Psoas muscle (tissue), 8 donors: ENCODE measurements at places on chromosomes 1 and 21. TPM values are rescaled to one million over a fixed set of nuclear protein-coding genes. Genes with fewer than 3 reads are reported as not detected.

DNA sequence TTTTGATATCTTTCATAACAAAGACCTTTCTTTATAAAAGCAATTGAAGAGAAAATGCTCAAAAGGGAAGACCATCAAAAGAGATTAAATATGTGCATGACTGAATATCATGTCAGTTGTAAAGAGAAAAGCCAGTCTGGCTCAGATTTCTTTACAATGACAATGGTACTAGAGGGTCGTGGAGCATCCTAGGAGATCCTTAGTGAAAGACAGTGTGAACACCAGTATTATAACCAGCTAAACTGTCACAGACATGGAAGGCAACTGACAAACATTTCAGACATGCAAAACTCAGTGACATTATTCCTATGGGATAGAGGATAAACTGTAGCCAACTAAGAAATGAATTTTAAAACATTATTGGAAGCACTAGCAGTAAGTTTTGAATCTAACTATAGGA, 27.1 kb upstream of the ADARB1 start:
- no peak for DNase-seq

DNA sequence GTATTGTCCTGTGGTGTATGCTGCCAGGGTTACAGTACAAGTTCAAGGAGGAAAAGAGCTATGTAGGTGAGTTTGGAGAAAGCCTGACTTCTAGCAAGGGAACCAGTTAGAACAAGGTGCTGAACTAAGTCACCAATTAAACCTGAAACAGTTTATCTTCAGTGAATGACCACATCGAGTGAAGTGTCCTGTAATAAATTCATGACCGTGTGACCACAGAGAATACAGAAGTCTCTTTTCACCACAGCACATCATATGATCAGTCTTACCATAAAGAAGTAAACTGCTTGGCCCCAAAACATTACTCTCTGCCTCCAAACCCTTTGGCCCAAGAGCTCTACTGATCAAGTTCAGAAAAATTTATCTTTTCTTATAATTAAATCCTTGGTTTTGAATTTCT, 141.4 kb downstream of the DAB1 start:
- DNase-seq, result no peak

- no peak for DNase-seq
Measured at GRCh38 chr1:21352586-21352985, 62.3 kb upstream of the ECE1 start.

DNA sequence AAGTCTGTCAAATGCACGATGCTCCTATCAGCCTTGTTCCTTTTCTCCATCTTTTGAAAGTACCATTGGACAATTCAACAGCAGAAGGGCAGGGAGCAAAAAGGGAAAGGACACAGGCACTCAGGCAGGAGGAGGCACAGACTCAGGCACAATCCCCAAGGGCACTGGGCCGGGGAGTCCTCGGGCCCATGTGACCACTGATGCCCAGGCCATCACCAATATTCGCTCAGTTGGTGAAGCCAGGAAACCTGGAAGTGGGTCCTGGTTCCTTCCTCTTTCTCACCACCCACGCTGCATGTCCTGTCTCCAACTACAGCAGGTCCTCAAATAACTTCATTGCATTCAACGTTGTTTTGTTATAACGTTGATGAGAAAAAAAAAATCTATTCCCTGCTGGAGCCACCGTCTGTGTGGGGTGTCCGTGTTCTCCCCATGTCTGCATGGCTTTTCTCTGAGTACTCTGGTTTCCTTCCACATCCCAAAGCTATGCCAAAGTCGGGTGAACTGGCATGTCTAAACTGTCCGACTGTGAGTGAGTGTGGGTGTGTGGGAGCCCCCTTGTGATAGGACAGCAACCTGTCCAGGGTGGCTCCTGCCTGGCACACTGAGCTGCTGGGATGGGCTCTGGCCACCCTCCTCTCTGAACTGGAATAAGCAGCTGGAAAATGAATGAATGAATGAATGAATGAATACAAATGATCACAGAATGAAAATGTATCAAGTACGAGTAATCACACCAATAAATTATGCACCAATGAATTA, 12.5 kb downstream of the NID1 start:
- no peak for DNase-seq

DNA sequence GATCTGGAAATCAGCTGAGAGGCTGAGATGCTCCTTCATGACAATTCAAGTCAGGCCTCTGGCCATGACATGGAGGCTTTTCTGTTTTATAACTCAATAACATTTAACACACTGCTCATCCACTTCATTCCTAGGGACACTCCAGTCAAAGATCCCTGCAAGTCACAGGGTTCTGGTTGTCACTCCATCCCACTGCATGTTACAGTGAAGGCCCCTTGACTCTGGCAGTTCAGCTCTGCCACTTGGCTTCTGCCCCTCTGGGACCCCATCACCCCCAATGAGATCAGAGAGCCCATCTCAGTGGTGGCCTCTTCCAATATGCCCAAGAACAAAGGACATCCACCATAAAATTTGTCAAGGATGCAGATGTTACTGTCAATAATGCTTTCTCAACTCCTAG, 10.0 kb upstream of the FAM110D start:
- DNase-seq, result no peak

GRCh38 chr1:60637651-60638050, 444.7 kb upstream of the NFIA start:
- no peak for DNase-seq

DNA sequence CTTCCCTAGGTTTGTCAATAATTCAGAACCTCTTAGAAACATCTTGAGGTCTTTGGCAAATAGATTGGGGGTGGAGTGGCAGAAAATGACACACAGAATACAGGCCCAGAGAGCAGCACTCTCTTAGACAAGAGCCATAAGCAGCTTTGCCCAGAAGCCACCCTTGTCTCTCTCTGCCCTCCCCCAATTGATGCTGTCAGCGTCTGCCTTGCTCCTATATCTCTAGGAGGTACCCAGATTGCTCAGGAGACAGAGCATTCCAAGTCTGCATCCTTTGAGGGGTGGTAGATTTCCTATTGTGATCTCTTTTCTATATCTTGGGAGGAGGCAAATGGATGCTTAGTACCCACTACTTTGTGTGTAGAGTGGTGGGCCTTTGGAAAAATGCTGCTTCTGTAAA, 1.8 kb downstream of the RGL1 start:
- DNase-seq, result no peak

GRCh38 chr1:13540866-13541265, 27.1 kb upstream of the LRRC38 start:
- DNase-seq, result peak; percentile 25

DNA sequence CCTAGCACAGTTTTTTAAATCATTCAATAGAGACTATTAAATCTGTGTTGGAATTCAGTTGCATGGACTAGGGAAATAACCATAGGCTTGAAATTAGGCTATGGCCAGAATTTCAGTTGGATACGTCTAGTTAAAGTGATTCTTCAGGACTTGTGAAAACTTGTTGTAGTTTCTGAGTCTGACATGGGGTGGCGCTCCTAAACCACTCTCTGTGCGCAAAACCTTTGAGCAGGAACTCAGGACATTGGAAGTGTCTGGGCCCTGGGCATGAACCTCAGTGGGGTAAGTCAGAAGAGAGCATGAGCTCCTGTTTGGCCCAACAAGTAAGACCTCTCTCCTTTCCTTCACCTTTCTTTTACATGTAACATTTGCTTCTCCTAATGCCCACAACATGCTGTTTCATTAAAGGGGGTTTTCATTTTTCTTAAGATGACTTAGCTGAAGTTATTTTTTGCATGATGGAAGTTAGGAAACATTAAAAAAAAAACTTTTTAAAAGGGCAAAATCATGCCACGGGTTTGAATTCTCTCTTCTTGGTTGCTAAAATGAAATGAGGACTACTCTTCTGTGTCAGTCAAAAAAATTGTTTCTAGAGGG, 17.1 kb upstream of the CCDC190 start:
- peak; percentile 61 for DNase-seq

- no peak for DNase-seq
Measured at GRCh38 chr1:230123280-230124185, 56.5 kb downstream of the GALNT2 start.

GRCh38 chr21:39452970-39453342, 1.2 kb downstream of the SH3BGR start:
- no peak for DNase-seq

DNA sequence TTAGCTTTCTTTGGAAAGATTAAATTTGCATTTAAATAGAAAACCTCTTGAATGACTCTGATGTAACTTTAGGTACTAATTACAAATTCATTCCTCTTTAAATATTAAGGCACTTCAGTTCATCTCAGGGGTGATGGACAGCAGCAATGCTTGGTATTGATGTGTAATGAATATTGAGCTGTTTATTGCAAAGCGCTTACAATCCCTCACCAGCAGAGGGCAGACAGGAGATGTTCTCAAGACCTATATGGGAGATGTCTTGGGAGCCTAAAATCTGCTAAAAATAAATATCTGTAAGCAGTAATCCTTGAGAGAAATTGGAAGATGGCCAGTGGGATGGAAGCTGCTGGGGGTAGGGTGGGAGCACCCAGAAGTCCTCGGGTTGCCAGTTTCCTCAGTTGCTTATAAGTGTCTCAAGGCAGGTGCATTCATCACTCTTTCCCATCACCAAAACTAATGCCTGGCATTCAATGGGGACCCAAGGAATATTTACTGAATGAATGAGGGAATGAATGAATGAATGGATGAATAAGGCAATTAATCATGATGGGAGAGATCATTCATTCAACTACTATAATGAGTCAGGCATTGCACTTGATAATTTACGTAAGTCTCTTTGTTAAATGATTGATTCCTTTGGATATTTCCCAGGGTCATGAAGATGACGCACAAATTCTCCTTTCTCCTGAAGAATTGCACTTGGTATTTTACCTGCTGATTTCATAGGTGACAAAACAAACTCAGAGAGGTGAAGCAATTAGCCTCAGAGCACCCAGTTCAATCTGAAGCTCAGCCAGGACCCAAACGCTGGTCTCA, 2.3 kb downstream of the KLHDC8A start:
- DNase-seq, result no peak

- no peak for DNase-seq
Measured at GRCh38 chr1:2603521-2604155, 17.1 kb downstream of the PRXL2B start.

DNA sequence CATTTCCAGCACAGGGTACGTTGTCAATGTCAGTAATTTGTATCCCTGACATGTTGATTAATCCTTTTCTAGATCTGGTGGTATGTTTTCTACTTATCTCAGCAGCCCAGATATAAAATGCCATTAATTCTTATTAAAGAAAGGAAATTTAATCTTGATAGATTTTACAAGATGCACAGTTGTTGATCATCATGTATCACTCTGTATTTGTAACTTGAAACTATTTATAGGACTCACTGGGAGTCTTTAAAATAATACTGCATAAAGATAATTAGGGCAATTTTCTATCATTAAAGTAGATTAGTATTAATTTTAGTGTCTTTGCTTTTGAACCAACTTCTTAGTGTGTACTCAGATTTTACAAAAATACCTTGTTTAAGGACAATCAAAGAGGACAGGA, 84.9 kb downstream of the GREM2 start:
- no peak for DNase-seq

DNA sequence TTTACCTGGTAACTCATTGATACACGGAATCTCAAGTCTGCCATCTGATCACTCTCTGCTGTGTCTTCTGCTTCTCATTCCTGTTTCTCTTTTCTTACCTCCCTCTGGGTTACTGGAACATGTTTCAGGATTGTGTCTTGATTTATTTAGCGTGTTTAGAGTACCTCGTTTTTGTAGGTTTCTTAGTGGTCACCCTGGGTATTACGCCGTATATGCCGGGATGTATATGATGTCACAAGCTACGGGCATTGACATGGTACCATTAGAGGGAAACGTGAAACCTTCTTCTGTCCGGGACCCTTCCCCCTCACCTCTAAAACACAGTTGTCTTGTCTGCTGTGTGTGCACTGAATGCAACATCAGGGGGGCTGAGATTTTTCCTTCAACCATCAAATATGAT, 2.8 kb downstream of the ACTRT2 start:
- DNase-seq, result no peak

DNA sequence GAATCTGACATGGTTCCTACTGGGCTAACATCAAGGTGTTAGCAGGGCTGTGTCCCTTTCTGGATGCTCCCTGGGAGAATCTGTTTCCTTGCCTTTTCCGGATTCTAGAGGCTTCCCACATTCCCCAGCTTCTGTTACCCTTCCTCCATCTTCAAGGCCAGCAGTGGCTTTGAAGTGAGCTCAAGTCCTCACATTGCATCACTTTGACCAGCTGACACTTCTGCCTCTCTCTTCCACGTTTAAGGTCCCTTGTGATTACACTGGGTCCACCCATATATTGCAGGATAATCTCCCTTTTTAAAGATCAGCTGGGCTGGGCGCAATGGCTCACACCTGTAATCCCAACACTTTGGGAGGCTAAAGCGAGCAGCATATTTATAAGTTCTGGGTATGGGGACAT, 33.1 kb downstream of the CNST start:
- DNase-seq, result no peak

DNA sequence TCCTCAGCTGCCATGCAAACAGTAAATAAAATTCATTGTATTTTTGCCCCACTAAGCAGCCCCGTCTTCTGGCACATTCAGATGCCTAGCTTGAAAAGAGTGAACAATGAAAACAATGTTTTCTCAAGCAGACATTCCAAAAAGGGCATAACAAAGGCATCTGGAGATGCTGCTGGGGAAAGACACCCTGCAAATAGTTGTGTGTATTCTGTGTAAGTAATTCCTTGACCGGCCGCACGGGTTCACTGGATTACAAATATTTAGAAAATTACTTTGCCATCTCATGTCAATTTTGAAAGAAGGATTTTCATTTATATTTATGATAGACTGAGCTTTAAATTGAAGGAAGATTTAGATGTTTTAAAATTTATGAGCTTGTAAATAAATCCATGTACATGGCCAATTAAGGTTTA, 142.2 kb downstream of the SLC45A1 start:
- no peak for DNase-seq

- no peak for DNase-seq
Measured at GRCh38 chr21:38429011-38429410, 69.3 kb downstream of the ERG start.

GRCh38 chr1:60636946-60637345, 445.4 kb upstream of the NFIA start:
- no peak for DNase-seq

DNA sequence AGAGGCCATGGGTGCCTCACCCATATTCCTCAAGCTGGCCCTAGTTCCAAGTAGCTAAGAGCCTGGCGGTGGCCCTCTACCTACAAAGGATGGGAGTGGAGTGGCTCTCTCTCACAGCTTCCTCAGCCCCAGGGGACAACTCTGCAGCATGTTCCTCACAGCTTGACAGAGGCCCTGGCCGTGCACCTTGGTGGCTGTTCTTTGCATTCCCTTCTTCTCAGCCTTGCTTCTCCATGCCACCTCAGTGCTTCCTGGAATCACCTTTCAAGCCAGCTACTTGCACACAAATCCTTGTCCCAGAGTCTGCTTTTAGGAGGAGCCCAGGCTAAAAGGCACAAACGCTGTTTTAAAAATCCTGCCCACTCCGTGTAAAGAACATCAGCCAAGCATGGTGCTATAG, 69.0 kb upstream of the DIRAS3 start:
- DNase-seq, result no peak

CCDC185 gene
- polyA plus RNA-seq, result not detected

RBM8A gene
- polyA plus RNA-seq, result 193 TPM

LCE1A gene
- not detected for polyA plus RNA-seq

SLC41A1 gene
- 19.8 TPM for polyA plus RNA-seq
